ENCODE measurements at places on chromosomes 2 and 18.

DNA sequence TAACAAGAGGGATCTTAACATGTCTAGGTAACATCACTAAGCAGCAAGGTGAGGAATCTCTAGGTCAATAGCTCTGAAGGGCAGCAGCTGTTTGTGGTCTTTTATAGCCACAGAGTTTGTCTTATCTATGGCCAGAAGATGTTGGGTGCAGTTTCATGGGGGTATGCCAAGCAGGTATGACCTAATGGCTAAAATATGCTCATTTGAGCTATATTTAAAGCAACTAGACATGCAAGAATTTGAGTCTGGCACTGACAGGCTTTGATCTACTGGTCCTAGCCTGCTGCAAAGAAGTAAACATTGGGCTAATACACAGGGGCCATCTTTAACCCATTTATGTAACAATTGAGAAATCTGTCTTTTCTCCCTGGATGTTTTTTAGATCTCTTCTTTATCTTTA, 13.9 kb upstream of the UGP2 start:
- DNase-seq: no peak

GRCh38 chr2:216596980-216597509, 36.2 kb upstream of the IGFBP2 start:
- no peak for DNase-seq

DNA sequence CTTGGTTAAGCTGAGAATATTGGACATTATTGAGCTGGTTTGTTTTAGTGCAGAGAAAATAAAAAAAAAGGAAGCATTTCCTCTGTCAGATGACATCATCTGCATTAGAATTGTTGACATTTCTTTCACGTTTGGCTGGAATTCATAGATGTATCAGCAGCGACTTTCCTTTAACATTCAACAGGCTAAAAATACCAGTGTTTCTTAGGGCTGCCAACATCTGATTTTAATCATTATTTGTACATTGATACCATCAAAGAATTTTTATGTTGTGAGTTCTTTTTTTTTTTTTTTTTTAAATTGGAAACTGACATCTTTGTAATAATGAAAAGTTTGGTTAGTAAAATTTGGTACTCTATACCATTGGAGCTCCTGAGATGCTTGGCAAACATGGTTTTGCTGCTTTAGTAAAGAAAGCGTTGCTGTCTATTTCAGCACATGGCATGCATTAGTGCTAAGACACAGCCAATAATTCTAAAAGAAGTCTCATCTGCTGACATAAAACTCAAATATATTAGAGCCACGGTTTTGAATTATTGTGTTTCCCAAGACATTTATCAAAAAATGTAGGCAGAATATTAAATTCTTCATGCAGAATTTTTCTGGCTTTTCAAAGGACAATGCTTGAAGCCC, 33.6 kb downstream of the GTF2A1L start:
- no peak for DNase-seq

DNA sequence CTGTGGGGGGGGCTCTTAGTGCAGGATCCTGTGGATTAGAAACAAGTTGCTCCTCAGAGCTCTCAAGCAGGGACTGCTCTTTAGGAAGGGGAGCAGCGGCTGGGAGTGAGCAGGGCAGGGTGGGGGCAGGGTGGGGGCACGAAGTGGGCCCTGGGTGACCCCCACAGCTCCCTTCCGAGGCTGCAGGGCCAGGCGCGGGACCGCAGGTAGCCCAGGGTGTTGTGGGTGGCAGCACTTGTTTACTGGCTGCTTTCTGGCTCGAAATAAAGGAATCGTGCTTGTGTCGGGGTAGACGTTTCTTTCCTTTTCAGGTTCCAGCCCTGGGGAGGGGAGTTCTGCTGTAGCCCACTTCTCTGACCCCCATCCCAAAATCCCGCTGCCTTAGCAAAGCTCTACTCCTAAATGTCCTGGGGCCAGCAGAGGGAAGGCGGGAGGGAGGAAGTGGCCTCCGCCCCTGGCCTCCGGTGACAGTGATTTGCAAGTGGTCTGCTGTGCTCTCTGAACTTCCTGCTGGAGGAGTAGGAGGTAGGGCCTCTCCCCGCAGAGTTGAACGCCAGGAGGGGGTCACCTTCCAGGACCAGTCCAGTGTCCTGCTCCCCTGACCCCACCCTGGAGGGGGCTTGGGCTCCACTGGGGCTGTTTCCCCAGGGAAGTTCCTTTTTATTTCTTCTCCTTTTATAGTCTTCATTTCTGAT, 8.3 kb downstream of the NEU4 start:
- no peak for DNase-seq

- DNase-seq: no peak
Measured at GRCh38 chr2:241639385-241639784, 1.9 kb downstream of the ATG4B start.

DNA sequence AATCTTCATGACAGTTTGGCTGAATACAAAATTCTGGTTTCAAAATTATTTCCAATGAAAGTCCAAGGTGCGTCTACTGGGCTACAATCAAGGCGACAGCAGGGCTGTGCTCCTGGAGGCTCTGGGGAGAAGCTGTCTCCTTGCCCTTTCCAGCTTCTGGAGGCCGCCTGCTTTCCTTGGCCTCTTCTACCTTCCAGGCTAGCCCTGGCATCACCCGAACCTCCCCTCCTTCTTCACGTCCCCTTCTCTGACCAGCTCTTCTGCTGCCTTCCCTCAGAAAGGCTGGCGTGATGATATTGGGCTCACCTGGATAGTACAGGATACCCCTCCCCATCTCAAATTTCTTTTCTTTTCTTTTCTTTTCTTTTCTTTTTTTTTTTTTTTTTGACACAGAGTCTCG, 115.5 kb downstream of the KCNF1 start:
- no peak for DNase-seq

DNA sequence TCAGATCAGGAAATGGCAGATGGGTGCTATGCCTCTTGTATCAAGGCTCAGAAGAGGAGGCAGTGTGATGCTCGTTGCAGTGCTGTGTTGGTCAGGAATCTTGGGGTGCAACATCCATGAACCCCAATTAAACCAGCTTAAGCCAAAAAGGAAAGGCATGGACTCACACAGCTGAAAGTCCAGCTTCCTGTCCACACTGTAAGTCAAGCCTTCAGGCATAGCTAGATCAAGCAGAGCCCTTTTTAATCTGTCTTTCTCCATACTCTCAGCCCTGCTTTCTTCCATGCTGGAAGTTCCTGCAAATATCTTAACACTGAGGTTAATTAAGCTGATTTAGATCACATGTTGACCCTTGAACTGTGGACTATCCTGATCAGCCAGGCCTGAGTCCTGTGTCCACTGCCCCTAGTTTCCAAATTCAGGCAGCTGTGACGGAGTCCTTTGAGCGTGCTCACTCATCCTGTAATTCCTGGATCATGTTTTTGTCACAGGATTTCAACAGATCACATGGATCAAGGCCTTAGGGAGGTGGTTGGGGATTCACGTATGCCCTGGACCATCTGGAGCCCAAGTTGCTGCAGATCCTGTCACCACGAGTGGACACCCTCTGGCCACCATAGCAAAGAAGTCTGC, 4.5 kb upstream of the C2orf74 start:
- DNase-seq: no peak

DNA sequence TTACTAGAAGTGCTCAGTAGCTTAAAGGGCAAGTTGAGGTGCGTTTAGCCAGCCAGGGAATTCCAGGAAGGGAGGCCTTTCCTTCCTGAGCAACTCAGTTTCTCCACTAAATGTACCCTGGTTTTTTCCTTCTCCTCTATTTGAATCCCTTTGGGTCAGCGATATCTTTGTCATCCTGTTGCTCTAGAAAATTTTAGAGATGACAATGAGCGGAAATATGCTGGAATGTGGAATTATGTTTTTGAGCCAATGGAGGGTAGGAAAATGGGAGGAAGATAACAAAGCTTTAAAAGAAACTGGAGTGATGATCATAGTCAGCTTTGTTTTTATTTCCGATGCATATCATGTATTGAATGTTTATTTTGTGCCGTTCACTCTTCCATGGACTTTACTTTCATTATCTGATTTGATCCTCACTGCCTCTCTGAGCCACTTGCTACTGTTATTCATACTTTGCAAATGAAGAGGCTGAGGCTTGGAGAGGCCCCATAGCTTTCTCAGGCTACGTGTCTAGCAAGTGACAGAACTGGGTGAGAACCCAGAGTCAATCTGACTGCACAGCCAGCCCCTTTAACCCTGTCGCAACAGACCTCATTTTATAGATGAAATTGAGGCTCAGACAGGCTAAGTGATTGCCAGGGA, 67.3 kb downstream of the NTSR2 start:
- no peak for DNase-seq

DNA sequence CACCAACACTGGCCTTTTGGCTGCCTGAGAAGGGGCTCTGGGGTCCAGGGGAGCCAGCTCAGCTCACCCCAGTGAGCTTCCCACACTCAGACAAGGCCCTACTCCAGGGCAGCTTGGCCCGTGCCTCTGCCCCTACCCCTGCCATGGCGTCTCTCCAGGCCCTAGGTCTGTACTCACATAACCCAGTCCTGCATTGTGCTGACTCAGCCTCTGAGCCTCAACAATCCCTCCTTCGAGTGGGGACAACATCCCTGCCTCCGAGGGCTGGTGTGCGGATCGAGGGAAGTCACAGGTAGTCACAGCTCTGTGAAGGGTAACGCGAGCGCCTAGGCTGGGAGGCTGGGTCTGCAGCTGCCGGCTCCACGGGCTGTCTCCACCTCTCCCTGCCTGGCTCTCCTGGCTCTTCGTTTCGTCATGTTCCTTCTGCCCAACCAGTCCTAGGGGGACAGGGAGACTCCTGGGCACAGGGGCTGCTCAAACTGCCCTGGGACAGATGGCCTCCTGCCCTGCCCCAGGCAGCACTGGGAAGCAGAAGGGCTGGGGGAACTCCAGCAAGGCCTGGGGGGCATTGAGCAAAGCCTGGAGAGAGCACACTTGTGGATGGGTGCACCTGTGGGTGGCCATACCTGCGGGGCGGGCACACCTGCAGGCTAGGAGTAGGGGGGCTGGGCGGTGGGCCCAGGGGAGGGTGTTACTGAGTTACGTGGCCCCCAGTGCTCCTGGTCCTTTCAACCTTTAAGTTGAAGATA, 74.6 kb downstream of the RRM2 start:
- DNase-seq: no peak

Measured in brain pericyte (primary cell).